ENCODE measurements at places on chromosomes 1 and 21.

- DNase-seq = no peak
These were observed 120.6 kb downstream of the FCRL5 start for GRCh38 chr1:157431751-157432150.

DNA sequence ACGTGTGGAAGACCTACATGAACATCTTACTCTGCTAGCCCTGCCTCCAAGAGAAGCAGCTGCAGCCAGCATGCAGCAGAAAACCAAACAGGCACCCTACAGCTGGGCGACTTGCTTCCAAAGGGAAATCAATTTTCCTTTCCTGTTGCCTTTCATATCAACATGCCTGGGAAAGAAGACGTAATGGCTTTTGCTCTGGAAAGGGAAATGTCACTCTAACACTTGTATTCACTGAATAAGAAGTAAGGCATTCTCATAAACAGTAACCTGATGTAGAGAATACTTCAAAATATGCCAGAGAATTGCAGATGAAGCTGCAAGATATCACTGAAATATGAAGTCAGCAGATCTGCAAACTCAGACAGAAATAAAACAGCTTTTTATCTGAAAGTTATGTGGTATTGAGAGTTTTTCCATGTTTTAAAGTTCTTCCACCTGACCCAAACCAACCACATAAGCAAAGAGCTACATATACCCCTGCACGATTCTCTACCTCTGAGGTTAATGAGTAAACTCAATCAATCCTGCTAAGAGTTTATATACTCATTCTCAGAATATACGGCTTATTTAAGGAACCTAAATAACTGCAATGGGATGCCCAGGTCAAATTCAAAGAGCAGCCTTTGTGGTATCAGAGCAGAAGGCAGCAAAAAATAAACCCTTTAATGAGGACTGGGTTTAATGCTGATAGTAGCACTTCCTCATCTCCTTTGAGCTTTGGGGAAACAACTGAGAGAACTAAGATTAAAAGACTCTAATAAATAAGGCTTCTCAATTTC, 150.9 kb downstream of the RERE start:
- DNase-seq = no peak

GRCh38 chr1:200206761-200207160, 179.3 kb downstream of the NR5A2 start:
- DNase-seq = no peak

DNA sequence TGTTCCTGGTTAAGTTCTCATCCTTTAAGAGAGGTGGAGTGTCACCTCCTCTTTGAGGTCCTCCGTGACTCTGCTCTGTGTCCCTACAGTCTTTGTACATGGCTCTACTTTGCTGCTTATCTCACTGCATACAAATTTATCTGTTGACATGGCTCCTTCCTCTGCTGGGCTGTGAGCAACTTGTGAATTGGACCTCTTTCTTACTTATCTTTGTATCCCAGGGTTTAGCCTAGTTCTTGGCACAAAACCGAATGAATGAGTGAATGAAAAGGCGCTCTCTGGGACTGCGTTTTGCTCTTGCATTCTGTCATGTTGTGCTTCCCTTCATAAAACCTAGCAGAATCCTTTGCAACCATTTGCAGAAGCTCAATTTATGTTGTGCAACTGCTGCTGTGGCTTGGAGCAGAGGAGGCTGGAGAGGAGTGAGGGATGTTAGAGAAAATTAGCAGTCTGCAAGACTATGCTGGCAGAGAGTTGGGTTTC, 12.4 kb downstream of the SLC26A9 start:
- no peak for DNase-seq

- DNase-seq = peak; percentile 52
These were observed 27.5 kb downstream of the TRIM45 start for GRCh38 chr1:117093870-117094621.

DNA sequence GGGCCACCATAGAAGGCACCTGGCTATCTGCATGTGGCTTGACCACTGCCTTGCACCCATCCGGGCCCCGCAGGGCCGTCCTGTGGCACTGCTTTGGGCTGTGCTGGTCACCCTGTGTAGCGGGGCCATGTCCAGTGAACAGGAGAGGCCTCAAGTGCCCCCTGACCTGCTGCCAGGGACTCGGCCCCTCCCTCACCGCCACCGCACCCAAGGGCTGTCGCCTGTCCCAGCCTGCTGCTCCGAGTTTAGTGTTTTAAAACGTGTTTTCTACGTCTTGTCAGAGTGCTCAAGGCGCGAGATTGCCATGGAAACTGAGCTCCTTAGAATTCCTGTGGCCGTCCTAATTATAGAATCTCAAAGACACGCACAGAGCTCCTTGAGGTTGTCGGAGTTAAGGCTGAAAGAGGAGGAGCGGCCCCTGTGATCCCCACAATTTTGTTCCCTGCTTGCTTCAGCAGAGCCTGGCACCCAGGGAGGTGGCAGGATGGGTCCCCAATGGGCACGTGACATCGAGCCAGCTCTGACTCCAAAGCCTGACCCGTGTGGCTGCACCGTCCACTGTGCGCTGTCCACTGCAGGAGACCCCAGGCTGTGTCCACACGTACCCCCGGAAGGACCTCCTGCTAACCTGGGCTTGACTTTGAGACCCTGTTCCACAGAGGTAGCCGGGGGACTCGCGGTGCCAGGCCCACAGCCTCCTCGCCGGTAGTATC, 66.2 kb downstream of the FAAP20 start:
- DNase-seq = no peak

GRCh38 chr1:90795431-90795830, 78.3 kb upstream of the BARHL2 start:
- no peak for DNase-seq

DNA sequence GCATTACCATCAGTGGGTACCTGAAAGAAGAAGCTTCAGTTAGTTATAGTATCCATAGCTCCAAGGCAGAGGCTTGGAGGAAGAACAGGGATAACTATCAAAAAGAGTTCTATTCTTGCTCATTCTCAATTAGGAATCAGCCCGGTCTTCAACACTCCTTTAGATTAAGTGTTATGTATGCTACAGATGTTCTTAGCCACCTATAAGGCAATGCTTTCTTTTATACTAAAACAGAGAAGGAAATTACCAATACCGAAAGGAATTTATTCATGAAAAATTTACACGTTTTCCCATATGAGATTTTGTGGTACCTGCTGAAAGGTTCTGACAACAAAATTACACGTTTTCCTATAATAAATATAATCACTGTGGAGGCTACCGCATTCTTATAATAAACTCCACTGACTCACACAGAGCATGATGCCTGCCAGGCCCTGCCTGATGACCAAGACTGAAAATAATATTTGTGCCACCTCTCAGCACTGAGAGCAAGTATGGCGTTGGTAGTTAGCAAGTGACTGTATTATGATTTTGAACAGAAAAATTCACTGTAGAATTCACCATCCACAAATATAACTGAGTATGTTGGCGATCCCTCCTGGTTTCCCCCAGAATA, 58.3 kb downstream of the APP start:
- DNase-seq = no peak

DNA sequence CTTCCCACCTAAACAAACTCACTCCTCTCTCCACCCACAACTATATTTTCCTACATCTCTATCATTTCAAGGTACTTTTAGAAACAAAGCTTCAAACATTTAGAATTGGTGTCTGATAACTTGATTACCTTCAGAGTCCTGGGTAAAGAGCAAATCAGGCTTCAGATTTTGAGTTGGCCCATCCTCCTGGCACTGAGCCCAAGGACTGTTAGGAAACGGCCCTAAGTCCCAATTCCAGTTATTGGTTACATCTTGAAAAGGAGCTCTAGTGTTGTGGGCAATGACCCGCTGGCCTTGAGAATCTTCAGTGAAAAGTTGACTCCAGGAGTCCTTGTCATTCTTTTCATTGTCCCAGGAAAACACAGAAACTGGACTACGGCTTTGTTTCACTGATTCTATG, 15.1 kb downstream of the MTFR1L start:
- no peak for DNase-seq

DNA sequence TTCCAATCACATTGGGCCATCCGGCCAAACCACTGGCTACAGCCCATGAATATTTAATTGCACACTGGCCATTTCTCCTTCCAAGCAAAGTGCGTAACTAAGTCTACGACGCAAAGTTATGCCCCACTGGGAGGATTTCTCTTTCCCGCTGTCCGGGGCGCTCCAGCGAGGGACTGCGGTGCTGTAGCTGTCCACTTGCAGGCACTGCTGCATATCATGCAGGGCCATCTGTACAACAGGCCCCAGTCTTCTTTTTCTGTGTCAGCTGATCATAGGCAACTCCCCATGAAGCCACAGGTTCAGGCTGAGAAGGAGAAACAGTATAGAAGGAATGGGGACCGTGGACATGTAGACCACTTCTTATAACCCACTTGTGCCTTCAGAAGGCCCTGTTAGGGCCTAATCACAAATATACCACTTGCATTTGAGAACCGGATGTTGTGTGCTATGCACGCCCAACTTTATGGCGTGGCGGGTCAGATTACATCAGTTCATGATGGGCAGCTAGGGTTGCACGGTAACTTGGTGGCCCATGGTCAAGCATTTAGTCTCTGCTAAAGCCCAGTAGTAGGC, 58.0 kb downstream of the ADSS2 start:
- no peak for DNase-seq

DNA sequence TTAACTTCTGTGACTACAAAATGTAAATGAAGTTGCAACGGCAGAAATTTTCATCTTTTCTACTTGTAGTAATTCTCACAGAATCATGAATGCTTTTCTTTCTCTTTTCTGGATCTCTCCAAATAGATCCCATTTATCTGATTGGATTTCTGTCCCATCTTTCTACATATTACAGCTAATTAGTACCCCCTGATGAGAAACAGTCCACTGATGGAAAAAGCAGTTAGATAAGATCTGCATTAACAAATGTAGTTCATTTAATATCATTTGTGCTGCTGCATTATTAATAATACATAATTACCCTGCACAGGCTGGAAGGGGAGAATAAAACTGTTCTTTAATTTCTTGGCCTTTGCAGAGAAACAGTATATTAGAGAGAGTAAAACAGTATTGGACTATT, 289.3 kb downstream of the TTLL7 start:
- no peak for DNase-seq

GRCh38 chr1:165034136-165034809, 322.2 kb downstream of the LMX1A start:
- no peak for DNase-seq

DNA sequence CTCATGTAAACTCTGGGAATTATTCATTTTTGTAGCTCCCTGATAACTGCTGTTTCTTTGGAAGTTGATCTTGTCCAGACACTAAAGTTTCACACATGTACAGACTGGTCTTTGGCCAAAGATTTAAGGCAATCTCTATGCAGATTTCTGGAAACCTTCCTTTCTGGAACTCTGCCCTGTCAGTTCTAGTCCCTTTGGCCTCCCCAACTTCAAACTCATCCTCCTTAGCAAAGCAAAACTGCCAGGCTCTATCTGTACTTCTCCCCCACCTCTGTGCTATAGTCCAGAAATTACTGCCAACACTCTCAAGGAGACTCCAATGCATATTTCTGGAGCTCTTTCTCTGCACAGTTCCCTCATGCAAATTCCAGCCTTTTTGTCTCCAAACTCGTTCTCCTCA, 36.5 kb downstream of the C1orf198 start:
- no peak for DNase-seq

GRCh38 chr1:241675983-241676382, 23.9 kb downstream of the WDR64 start:
- no peak for DNase-seq

GRCh38 chr1:6343506-6344405, 49.8 kb downstream of the ACOT7 start:
- peak; percentile 79 for DNase-seq

GRCh38 chr1:244599937-244600350, 53.0 kb upstream of the DESI2 start:
- DNase-seq = peak; percentile 79

DNA sequence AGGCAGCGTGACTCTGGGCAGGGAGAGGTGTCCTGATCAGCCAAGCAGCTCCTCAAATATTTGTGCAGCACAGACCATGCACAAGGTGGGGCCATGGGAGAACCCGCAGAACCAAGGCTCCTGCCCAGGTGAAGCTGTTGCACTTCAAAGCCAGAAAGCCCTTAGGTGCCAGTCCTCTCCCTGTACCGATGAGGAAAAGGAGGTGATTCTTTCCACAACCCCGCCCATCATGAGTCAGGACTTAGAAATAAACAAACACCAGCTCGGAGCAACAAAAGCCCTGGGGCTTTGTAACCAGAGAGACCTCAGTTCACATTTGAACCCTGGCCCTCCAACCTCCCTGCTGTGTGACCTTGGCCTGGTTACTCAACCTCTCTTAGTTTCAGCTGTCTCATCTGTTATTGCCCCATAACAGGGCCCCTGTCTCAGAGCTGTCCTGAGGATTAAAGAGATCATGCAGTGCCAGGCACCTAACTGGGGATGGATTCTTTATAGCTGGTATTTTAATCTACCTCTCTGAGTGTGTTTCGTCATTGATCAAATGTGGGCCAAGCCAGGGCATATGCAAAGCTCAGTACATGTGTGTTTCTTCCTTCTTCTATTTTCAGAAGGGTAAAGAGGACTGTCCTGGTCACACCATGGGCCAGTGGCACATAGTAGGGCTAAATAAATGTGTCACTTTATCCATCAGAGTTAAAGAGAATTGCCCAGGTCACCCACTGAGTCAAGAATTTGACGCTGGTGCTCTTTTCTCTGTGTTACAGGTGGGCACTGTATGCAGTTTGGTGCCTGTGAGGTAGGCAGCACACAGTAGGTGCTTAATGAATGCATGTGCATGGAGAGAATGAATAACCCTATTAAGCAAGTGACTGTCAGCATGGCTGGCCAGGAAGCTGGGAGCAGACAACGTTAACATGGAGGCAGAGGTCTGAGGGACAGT, 1.4 kb downstream of the LDLRAD1 start:
- DNase-seq = peak; percentile 10

DNA sequence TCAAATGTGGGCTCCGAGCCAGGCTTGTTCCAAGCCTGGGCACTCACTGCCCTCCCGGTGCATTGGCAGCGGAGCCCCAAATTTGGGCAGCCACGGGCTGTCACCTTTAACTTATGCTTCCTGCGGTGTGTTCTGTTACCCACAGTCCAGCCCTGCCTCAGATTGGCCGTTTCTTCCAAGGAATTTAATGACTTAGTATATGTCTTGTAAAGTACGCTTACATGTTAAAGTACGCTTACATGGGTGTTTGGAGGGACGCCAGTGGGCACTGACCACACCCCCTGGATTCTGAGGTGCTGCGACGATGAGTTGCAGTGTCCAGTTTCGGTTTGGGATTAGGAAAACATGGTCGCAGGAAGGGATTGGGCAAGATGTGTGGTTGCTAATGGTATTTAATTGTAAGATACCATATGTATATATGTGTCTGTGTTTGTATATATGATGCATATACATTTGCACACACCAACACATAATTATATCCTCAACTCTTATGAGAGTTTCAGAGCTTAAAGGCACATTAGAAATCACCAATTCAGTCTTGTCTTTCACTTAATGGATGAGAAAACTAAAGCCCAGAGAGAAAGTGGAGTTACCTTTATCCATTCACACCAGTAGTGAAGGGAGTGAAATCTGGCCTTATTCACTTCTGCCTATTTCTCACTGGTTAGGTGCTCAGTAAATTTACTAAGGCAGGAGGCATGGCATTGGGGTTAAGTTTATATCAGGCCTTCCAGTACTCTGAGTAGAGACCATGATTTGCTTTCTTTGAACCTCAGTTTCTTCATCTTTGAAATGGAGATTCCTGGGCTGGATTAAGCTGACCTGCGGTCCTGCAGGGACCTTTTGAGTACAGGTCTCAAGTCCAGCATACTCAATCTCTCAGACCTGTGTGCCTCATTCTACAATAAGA, 1.0 kb downstream of the SMYD2 start:
- peak; percentile 49 for DNase-seq

Measured in fibroblast of the conjunctiva (primary cell).